ENCODE measurements at places on chromosomes 2 and 18.

GRCh38 chr18:7821784-7822183 is 254.7 kb downstream of the PTPRM start:
- no peak for DNase-seq

GRCh38 chr2:67290451-67291290 is 106.5 kb upstream of the ETAA1 start:
- no peak for DNase-seq

DNA sequence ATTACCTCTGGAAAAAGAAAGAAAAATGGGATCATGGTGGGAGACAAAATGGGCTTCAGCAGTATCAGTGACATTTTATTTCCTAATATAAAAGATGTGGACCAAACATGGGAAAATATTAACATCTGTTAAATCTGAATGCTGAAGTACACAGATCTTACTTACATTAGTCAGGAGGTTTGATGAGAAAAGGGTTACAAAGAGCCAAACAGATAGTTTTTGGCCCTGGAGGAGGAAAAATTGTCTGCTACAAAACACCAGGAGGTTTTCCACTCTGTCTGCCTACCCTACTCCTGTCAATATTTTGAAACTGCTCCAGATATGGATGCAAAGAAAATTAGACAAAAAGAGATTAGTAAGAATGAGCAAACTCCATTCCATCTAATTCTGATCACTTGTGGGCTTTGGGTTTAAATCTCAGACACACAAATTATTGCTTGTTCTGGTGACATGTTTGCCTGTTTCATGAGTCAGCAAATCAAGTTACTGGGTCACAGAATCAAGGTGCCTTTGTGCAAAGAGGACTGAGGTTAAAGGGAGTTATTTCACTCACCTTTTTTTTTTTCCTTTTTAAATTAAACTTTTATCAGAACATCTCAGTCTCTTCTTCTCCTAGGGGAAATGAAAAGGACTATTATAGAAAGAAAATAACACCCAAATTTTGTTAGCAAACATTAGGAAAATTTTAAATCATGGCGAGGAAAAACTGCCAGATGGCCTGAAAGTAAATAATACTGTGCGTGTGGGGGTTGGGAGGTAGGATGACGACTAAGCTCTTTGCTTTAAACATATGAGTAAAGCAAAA is 87.0 kb upstream of the SPATS2L start:
- no peak for DNase-seq

DNA sequence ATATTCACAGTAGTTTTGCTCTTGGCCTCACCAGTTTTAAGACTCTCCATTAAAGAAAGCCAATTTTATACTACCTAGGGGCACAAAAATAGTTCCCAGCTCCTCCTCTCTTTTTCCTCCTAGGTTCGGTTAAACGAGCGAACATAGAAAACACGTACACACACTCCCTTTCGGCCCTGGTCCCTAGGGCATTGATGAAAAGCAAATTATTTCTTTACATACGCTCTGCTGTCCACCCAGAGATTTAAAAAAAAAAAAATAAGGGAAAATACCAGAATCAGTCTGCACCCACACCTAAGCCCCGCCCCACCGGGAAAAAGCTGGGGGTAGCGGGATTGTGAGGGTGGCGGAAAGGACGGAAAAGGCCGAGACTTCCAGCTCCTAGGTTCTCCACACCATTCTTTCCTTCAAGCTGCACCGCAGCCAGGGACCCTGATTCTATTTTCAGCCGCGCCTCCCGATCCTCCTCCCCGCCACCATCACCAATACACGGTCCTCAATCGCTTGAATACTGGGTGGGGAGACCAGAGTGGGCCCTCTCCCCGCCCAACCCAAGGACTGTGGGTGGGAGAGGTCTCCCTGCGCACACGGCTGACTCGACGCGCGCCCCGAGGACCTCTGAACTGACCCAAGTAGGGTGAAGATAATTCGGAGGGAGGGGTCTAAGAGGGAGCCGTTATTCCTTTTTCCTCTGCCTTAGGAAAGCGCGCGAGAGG is 769 bp downstream of the ATF2 start:
- no peak for DNase-seq

- DNase-seq: no peak
Measured at GRCh38 chr2:62354771-62355561, 151.0 kb downstream of the TMEM17 start.

- DNase-seq: no peak
Measured at GRCh38 chr2:69191634-69192033, 178.7 kb downstream of the ANTXR1 start.

DNA sequence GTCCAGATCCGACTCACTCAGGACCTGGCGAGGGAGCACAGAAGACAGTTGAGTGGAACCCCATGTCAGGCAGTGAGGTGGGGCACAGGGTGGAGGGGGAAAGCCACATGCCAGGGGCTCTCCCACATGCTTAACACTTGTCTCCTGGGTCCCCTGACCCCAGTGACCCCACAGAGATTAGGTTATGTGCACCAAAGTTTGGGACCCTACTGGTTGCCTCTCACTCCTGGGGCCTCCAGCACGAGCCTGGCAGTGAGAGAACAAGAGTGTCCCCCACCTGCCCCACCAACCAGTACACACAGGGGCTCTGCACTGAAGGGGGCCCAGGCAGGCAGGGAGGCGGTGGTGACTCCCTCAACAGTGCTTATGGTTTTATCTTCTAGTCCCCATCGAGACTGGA is 58.3 kb downstream of the CIB4 start:
- peak; percentile 58 for DNase-seq

- DNase-seq: no peak
Measured at GRCh38 chr18:70671889-70672565, 383.2 kb downstream of the SOCS6 start.

DNA sequence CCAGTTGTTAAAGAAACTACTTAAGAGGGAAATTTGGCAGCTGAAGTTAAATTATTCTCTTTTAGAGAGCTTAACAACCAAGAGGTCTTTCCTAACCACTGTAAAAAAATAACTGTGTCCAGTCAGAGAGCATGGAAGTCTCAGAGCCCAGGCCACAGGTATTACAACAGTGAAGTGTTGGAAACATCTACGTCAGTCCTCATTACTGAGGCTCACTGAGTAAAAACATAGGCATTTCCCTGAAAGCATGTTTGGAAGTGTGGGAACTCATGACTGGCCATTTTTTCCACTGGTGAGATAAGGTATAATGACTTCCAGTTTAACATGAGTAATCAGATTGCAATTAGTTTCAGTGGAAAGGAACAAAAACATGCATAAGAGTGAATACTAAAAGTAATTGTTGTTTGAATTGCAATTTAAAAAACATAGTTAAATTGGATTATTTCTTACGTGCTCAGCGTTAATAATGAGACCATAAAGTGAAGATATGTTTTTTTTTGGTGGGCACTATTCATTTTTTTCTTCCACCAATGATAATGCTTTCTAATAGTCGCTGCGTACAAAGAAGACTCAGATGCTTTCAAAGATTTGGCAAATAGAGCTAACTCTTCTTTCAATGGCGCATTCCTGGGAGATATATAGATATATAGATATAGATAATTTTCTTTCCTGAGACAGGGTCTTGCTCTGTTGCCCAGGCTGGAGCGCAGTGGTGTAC is 60.8 kb downstream of the EFEMP1 start:
- peak; percentile 68 for DNase-seq

GRCh38 chr2:1691366-1691765 is 52.9 kb downstream of the PXDN start:
- DNase-seq: peak; percentile 37

DNA sequence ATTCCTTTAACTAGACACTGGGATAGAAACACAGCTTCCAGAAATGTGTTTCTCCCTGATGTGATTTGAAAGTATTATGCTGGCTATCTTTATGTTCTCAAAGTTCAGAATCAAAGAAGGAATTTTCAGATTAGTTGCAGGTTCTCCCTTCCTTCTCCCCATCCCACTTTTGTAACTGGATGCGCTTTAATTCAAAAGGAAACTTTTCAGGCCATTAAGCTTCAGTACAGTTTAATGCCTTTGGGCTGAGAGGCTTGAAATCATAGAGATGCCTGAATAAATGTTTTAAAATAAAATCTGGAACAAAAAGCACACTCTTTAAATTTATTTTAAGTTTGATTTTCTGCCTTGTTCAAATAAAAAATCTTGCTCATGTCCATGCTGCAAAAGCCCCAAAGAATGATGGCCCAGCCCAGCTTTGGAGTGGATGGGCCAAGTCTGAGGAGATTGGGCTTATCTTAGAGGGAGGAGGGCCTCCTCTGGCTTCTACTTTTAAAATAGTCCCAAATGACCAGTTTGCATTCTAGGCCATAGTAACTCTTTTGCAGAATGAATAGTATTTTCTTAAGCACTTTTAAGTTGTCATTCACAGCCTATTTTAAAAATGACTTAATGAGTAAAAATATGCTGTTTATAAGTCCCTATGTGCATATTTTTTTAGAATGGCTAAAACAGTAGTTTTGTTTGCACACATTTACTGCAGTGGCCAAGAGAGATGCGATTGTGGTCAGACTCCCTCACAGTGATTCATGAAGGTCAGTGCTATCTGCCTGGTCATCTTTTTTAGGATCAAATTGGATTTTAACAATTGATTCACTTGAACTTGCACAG is 129.2 kb downstream of the MTX2 start:
- DNase-seq: no peak

DNA sequence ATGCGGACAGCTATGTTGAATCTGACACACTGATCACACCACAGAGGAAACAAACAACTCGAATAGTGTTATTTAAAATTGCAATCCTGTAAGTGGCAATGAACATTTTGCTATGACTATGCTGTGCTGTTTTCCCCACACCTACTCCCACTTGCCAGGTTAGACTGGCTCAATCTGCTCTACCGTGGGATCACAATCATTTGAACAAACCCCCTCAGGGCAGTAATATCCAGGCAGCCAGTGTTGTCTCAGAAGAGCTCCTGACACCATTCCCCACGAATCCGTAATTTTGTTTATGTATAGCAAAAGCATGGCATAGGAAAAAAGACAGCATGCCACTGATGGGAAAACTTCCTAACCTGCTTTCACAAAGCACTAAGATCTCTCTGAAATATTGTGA is 284.3 kb downstream of the ERBB4 start:
- DNase-seq: no peak

- DNase-seq: no peak
Measured at GRCh38 chr2:39948016-39948719, 169.1 kb upstream of the THUMPD2 start.

- DNase-seq: no peak
Measured at GRCh38 chr2:102245266-102246151, 58.7 kb downstream of the IL1RL2 start.

DNA sequence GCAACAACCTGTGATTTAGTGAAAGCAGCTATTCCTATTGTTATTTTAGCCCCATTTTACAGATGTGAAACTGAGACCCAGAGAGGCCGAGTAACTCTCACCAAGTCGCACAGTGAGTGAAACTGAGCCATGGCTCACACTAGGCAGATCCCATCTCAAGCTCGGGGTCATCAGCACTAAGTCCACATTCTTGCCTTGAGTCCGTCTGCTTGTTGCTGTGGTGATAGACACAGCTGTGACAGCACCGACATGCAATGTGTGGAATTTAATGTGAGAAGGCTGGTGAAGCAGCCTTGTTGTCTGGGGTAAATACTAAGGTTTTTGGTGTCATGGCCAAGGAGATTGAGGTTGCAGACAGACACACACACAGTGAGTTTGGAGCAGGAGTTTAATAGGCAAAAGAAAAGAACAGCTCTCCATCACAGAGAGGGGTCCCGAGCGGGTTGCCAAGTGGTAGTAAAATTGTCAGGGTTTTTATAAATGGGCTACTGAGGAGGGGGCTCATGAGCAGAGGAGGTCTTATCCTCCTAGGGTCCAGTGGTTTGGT is 40.2 kb upstream of the GMCL1 start:
- no peak for DNase-seq
